ENCODE measurements at places on chromosomes 16 and 17. TPM values are rescaled to one million over a fixed set of nuclear protein-coding genes. Genes with fewer than 3 reads are reported as not detected.
A peak's percentile ranks its signal among the peaks of the same experiment; 100 is the strongest.

- no peak for DNase-seq
Measured at GRCh38 chr17:10687499-10687898, 9.8 kb downstream of the SCO1 start.

DNA sequence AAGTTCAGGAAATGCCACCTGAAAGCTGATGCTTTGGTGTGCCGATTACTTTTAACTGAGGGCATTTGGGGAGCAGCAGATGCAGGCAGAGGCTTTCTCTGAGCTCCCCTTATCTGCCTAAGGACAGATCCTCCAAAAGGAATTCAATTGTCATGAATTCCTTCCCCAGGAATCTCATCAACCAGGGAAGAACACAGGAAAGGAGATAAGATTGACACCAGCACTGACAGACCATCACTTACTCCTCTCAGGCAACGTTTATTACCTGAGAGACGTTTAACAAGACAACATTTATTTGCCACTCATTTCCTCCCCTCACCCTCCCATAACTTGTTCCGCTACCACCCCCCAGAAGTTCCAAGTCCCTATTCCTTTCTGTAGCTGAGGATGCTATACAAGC lies 17.6 kb upstream of the CDRT4 start:
- no peak for DNase-seq

- DNase-seq = peak; percentile 85
Measured at GRCh38 chr16:68328151-68328859, 17.5 kb downstream of the PRMT7 start.

DNA sequence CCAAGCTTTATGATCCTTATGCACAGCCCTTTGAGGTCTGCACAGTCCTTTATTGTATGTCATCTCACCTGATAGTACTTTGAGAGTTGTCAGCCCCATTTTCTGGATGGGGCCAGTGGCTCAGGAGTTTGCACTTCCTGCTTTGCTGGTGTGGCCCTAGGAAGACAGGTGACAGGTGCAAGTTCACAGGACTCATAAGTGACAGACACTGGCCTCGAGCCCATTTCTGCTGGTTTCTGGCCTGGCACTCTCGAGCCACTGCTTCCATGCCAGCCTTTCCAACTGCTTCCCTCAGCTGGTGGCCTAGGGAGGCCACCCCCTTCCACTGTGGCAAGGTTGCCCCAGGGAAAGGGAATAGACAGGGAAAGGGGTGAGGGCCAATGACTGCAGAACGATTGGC lies 84.4 kb upstream of the CCL1 start:
- no peak for DNase-seq

DNA sequence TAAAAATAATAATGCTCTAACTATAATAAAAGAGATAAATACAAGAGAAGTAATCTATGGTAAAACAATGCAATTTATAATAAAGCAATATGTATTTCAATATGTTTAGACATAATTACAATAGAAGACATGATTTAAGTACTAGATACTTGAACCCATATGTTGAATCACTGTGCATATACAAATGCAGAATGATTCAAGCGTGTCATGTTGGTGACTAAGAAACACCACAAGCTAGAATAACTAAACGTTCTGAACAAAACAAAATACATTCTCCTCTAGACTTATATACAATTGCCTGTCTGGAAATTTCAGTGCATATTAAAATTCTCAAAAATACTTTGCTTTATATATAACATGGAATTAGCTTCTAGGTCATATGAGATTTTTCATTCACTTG lies 11.2 kb downstream of the TADA2A start:
- no peak for DNase-seq

The ZP2 gene
- not detected for total RNA-seq

The MYH8 gene
- total RNA-seq = not detected

GRCh38 chr16:85125570-85126393 lies 13.5 kb upstream of the CIBAR2 start:
- DNase-seq = no peak

DNA sequence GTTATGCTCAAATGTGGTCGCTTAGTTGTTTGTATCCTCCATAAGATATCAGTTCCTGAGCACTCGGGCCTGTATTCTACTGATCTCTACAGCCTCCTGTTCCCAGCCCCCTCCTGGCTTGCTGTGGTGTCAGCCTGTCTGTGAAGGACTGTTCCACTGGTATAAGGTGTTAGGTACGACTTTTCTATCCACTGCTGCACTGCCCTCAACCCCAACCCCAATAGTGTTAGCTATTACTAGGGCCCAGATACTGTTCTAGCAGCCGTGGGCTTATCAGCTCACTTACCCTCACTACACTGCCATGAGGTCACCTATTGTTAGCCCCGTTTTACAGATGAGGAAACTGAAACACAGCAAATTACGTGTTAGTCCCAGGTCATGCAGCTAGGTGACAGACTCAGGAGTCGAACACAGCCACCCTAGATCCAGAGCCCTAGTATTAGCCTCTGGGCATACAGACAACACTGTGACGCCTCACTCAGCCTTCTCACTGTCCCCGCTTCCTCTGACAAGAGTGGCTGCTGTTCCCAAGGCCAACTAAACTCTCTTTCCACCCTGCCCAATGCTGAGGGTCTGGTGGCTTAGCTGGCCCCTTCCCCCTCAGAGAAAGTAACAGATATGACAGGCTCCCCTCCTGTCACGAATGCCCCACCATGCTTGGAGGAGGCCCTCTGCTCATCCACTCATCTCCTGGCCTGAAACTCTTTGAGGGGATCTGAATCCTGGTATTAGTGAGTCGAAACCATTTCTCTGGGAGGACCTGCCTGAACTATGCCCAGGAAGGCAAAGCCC lies 25.6 kb upstream of the ZNF652 start:
- no peak for DNase-seq

DNA sequence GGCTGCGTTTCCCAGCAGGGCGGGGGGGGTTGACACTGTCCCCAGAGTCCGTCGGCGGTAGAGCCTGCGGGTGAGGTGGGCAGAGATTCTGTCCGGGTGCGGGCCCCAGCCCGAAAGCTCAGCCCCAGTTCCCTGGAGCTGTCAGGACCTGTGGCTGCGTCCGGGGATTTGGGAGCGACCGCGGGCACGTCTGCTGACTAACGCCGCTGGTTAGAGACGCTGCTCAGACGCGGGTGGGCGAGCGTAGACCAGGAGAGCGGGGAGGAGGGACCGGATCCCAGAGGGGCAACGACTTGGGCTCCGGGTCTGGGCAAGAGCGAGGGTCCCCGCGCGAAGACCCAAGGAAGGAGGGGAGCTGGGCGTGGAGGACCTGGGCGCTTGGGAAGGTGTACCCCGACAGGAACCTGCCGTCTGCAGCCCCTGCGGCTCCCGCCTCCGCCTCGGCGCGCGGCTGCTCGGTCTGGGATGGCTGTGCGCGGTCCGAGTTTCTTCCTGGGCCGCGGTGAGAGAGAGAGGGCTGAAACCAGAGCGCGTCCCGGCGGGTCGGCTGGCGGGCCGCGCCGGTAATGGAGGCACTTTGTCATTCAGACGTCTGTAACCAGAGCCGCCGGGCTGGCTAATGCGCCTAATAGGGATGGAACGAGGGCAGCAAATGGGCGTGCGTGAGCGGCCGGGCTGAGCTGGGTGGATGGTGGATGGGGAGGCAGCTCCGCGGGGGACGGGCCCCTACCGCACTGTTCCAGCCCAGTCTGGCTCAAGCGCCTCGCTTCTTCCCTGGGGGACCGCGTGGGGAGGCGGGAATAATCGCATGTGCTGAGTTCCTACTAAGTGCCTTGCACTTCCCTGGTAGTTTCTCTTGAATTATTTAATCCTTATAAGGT lies 2.3 kb downstream of the NGFR start:
- DNase-seq = no peak

DNA sequence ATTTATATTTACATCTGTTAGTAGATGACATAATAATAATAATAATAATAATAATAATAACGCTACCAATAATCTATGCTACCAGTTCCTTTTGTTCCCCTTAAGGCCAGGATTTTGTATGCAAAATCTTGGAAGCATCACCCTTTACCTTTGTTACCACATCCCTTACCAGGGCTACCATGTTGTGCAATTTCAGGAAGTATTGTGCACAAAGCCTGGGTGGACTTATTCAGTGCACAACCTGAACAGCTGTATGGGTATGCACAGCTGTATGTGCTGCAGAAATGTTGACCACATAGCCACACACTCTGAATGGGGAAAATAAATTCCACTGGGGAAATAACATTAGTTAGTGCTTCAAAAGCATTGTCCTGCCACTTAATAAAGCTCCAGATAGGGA lies 19.9 kb upstream of the CALB2 start:
- DNase-seq = no peak

DNA sequence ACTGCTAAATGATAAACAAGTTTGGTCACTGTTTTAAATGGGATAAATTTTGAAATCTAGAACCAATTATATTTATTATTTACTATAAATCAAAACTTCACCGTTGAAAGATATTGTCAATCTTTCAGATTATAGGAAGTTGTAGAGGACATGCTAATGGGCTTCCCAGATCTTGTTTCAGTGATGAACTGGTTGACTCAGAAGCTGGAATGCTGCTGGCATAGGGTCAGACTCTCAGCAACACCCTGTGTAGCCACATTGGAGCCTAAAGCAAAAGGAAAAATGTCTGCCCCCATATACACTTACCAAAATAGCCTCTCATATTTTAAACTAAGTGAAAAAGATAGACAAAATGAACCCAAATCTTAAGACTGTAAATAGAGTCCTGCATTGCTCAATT lies 916.9 kb upstream of the SOX9 start:
- DNase-seq = no peak

GRCh38 chr16:64352246-64352645 lies 769.6 kb downstream of the CDH11 start:
- DNase-seq = peak; percentile 18

The AOC3 gene
- total RNA-seq = 0.08 TPM

DNA sequence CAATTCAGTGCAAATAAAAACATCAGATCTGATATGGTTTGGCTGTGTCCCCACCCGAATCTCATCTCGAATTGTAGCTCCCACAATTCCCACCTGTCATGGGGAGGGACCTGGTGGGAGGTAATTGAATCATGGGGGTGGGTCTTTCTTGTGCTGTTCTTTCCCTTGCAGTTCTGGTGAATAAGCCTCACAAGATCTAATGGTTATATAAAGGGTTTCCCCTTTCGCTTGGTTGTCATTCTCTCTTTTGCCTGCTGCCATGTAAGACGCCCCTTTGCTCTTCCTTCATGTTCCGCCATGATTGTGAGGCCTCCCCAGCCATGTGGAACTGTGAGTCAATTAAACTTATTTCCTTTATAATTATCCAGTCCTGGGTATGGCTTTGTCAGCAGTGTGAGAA lies 68.9 kb upstream of the NFAT5 start:
- DNase-seq = no peak

DNA sequence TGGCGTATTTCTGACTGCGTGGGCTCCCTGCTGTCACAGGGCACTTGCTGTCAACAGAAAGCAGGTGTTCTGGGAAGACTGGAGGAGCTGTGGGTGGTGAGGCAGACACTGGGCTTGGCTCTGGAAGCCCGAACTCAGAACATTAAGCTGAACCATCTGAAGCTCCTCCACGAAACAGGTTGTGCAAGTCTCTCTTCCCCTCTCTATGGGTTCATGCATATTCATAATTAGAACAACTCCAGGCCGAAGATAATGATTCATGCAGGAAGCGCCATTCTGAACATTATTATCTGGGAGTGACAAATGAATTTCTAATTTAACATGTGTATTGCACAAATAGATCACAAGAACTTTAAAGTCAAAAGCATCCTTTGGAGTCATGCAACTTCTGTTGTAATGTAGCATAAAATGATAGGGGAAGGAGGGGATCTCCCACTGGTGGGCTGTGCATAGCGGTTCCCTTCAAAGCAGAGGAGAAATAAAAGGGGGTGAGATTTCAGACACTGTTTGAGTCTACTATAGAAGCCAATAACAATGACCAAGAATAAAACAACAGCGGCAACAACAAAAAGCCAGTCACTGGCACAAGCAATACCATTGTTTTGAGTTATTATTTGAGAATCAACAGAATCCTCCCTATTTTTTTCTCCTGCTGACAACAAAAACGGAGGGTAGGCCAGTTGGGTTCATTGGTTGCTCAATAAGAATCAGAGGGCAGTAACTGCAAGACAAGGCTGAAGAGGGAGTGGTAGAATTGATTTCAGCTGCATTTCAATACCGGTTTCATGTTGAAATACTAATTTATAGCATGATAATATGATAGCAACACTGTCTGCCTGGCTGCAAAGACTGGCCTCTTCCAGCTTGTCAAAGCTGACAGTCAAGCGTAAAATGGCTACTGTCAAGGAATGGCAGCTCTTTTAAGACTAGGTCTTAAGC lies 407.3 kb downstream of the XYLT1 start:
- no peak for DNase-seq

GRCh38 chr16:27355610-27356009 lies 41.8 kb downstream of the IL4R start:
- peak; percentile 32 for DNase-seq

The ZG16 gene
- total RNA-seq = not detected

GRCh38 chr16:3992297-3993051 lies 112.0 kb upstream of the CREBBP start:
- DNase-seq = no peak

The TTLL6 gene
- not detected for total RNA-seq

DNA sequence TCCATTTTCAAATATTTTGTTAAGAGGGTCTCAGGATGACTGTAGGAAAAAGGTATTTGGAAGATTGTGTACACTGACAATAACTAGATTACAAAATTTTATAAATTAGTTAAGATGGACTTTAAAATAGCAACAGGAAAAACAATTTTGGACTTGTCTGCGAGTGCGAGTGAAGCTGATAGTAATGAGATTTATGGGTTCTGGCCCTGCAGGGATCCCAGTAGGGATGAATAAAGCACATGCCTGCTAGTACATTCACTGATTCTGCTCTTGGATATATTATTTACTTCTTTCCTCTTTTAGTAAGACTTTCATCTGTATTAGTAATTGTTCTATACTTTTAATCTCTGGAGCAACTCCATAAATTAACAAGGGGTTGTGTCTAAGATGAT lies 28.2 kb downstream of the PRKCA start:
- DNase-seq = peak; percentile 51

The LRRC36 gene
- not detected for total RNA-seq

- DNase-seq = no peak
Measured at GRCh38 chr16:24054741-24055491, 201.2 kb upstream of the CACNG3 start.

The LPO gene
- total RNA-seq = not detected

- DNase-seq = no peak
Measured at GRCh38 chr16:53121043-53121620, 66.3 kb downstream of the CHD9 start.

DNA sequence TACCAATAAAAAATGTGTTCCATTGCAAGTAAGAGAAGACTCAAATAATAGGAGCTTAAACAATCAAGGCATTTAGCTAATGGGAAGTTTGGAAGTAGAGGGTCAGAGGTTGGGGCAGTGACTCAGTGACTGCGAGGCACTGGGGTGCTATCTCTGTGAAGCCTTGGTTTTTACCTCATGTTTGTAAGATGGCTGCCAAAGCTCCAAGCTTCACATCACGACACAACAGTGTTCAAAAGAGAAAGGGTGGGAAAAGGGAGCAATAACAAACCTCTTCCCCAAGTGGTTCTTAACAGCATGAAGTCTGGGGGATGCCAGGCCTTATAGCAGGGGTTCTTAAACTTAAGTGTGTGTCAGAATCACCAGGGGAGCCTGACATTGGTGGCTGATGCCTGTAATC lies 26.6 kb upstream of the GPRC5B start:
- DNase-seq = no peak

The SMPD3 gene
- not detected for total RNA-seq

The SLC6A2 gene
- not detected for total RNA-seq

Measured in fibroblast of the aortic adventitia (primary cell).